ENCODE measurements at places on chromosomes 5 and 9.

DNA sequence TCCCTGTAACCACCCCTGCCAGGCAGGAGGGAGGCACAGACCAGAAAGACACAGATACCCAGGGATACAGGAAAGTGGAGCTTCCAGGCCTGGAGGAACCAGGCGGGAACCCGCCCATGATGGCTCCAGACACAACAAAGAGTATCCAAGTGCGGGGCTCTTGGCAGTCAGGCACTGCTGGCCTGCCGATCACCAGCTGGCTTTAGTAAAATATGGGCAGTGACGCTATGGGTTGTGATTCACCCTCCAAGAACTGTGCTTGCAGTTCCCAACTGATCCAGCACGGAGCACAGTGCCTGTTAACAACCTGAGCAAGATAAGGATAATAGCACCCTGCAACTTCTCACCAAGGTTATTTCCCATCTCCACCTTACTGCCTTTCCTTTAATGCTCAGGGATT is 463.3 kb downstream of the IRX1 start:
- DNase-seq: no peak

GRCh38 chr5:17088051-17088450 is 129.4 kb upstream of the BASP1 start:
- no peak for DNase-seq

DNA sequence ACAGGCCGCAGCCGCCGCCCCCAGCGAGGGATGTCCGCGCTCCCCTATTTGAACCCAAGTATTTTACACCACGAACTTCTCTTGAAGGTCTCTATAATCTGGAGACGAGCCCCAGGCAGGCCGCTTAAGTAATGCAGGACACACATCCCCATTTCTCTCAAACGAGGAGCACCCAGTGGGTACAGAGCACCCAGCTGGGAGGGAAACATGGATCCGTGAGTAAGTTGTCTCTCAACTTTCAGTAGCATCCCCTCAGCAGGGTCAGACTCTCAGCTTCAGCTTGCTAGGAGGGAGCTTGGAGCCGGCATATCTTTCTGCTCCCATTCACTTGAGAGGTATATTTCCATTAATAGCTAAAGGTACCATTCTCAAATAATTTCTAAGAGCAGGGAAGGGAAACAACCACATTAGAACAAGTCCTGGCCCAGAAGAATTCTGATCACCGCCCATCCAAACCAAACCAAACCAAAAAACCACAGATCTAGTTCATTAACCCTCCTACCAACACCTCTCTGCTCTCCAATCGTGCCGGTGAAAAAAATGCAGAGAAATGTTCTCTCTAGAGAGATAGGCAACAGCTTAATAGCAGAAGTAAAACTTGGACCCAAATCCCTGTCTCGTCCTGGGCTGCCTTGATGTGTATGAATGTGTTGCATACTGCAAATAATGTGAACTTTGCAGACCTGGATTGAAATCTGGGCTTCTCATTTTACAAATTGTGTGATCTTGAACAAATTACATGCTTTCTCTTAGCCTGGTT is 910 bp downstream of the TDRD7 start:
- DNase-seq: no peak

DNA sequence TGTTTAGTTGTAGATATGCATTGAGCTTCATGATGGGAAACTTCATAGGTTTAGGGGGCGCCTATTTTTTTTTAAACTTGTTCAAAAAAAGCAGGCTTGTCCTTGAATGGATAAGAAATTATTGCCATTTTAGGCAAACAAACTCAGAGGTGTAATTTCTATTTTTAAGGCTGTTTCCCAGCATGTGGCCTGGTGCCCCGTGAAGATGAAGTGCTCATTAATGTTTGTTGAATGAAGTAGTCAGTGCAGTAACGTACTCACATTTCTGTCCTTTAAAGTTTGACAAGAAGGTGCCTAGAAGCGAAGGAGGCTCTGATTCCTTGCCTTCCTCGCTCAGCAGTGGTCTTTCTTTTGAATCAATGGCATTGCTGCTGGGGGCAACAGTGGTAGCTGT is 54.3 kb downstream of the ZNF618 start:
- DNase-seq: no peak

DNA sequence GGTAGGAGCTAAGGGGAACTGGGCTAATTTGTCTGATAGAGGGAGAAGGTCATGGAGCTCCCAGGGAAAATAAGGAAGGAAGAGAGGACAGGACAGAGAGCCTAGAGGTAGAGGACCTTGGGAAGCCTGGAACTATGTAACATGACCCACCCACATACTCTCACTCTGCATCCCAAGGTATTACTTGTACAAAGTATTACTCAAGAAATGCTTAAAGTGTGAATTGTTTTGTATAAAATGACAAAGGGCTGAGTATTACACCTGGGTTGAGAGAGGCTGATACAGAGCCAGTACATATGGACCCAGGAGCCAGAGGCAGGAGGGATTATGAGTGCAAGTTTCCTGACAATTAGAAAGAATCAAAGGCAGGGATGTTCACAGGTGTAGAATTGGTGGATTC is 80.5 kb upstream of the ANKRD55 start:
- DNase-seq: no peak

GRCh38 chr5:1416856-1417469 is 28.3 kb downstream of the SLC6A3 start:
- no peak for DNase-seq

DNA sequence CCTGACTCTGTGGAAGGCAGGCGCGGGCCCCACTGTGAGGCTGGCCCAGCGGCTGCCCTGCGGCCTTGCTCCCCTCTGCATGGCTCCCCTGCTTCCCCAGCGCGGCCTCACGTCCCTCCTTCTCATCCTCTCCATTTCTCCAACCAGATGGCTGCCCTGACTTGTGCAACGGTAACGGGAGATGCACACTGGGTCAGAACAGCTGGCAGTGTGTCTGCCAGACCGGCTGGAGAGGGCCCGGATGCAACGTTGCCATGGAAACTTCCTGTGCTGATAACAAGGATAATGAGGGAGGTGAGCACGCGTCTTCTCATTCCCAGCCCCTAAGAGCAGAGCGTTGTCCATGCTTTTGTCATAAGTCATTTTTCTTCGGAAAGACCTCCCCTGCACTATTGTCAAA is 129.0 kb upstream of the WWC1 start:
- DNase-seq: peak; percentile 97

DNA sequence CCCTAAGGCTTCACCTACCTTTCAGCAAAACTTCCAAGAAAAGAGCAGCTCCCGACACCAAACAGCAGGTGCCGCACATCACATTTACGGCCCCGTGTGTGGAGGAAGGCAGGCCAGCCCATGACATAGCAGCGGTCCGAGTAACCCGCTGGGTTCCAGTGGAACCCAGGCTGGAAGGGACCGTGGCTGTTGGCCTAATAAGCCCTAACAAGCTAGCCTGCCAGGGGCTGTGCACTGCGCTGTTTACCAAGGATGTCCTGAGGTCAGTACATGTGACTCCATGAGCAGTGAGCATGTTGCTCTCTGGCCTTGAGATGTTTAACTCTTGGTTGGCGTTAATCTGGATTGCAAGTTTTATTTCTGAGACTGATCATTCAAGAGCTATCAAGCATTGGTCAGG is 131.5 kb downstream of the FSTL4 start:
- no peak for DNase-seq

DNA sequence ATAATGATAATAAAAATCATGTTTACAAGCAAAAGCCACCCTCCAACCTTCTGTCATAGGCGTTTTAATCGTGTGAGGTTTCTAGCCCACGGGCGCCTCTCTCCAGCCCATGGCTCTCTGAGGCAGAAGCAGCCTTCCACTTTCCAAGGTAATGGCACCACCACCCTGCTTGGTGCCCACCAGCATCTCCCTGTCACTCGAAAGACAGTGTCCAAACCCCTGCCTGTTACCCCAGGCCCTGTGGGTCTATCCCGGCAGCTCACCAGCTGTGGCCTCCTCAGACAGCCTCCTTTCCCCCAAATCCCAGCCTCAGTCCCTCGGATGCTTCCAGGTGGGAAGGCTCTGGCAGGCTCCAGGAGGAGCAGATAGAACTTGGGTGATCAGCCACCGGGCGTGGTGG is 123.8 kb upstream of the LPCAT1 start:
- DNase-seq: no peak

GRCh38 chr5:72324189-72324825 is 4.1 kb downstream of the PTCD2 start:
- DNase-seq: no peak

- DNase-seq: no peak
Observed at GRCh38 chr5:164687391-164687790, 1182.0 kb downstream of the MAT2B start.

DNA sequence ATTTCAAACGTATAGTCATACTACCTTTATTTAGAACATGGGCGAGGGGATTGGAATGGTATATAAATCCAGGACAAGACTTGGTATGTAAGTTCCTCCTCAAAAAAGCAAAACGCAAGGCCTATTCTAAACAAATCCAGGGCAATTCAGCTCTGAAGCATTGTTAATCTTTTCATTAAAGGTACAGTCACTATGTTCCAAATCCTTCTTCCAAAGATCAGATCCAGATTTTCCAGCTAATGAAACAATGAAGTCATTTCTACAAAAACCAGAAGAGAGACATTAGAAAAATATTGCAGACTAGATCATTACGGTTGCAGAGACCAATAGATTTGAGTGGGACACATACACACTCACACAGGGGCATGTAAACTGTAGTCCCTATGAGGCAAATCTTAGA is 116.1 kb upstream of the BNC2 start:
- no peak for DNase-seq

DNA sequence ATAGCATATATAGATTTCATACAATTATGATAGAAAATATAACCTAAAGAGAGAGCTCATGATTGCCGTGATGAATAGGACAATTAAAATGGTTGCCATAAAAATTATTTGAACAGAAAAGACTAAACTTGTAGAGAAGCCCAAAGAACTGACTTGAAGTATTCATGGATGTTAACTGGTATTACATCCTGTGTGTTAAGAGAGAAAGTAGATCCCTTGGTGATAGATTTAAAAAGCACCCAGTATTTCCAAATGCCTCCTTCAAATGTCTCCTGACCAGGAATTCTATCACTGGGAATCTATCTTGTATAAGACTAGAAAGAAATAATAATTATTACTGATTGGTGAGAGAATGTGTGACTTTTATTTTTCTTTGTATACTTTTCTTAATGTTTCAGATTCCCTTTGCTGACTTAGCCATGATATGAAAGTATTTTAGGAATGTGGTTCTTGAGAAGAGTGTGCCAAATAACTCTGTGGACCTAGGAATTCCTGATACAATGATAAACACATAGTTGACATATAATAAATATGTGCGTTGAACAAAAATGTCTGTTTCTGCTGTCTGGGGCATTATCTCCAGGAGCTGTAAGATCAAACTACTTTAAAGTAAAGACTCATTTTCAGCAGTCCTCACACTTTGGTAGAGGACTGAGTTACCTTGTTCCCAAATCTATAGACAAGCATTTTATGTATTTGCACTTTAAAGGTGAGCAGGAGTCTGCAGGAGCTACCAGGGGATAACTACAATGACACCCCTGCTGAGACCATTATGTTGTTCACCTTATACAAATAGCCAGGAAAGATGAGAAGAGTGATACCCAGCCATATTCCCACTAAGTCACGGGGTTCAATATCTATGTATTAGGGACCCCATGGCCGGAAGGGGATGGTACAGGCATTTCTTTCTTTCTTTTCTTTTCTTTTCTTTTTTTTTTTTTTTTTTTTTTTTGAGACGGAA is 211.1 kb upstream of the TLE4 start:
- DNase-seq: no peak

GRCh38 chr5:177328545-177329231 is 17.0 kb upstream of the MXD3 start:
- no peak for DNase-seq

DNA sequence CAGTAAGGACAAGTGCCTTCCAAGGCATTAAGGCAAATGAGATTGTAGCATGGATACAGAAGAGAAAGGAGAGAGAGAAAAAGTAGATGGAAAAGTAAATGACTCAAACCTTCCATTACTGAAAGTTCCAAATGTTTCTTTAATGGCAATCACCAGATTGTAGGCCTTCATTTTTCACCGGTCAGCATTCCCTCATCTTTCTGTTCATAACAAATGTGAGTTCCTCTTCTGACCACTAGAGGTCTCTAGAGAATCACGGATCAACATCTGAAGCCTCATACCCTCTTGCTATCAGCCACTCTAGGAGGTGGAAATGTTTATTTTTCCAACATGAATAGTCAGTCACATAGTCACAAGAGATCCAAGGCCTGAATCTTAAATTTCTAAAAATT is 73.6 kb upstream of the RPS23 start:
- peak; percentile 14 for DNase-seq

- DNase-seq: no peak
Observed at GRCh38 chr9:117564839-117565238, 139.4 kb upstream of the TLR4 start.

DNA sequence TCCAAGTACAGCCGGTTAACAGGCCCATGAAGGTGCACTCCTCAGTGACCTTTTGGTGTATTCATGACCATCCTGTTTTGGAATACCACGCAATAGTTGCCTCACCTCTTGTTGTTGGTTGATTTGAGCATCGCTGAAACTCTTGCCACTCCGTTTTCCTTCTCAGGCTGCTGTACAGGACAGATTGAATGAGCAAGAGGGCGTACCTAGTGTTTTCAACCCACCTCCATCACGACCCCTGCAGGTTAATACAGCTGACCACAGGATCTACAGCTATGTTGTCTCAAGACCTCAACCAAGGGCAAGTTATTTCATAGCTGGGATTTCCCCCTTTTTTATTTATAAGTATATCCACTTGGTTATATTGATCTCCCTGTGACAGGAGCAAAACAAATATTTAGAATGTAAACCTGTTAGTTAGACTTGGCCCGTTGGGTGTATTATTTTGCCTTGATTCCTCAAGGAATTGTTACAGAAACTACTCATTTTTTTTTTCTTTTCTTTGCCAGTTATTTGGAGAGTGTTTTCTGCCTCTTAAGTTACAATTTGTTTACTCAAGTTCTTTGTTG is 38.1 kb downstream of the FAF2 start:
- DNase-seq: no peak

DNA sequence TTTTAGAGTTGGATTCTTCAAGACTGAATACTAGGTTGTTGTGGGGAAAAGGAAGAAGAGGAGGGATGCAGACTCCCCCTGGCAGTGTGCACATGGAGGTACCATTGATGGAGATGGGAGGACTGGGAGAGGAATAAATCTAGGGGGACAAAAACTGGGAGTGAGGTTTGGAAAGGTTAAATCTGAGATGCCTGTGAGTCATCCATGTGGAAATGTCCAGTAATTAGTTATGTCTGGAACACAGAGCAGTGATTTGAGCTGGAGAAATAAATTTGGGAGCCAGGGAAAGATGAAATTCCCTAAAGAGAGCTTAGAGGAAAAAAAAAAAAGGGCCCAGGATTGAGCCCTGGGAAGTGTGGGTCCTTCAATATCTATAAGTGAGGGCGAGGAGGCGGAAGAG is 8.0 kb upstream of the CCIN start:
- no peak for DNase-seq

- DNase-seq: no peak
Observed at GRCh38 chr5:165781738-165782137, 2276.3 kb downstream of the MAT2B start.

DNA sequence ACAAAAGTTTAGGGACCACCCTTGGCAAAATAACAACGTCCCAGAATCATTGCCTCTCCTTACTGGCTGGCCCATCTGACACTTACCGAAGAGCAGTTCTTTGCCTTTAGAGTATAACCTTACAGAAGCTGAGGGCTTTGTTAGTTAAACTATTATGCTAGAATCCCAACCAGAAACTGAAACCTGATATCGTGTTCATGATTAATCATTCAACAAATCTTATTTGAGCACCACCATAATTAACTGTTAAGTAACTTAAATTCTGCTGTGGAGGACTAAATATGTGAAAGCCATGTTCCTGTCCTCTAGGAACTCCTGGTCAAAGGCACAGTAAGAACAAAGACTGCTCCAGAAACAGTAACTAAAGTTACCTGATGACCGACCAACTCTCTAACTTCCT is 104.9 kb downstream of the ARL15 start:
- no peak for DNase-seq
